NCI-H187 treated with DMSO at 0.1 percent for 48 hours (cell line): ENCODE measurements at places on chromosomes 12 and 14.

DNA sequence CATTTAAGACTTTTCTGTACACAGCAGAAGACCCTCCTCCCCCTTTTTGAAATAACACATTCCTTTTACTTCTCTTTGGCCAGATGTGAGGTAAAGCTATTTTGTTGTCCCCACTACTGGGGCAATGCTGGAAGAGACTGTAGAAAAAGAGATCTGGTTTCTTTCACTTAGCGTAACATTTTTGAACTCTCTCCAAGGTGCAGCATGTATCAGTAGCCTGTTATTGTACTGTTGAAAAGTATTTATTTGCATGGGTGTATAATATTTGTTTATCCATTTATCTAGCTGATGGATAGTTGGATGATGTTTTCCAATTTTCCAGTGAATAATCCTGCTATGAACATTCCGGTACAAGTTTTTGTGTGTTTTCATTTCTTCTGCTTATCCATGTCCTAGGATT is 335.2 kb downstream of the SOX5 start:
- DNase-seq = no peak

DNA sequence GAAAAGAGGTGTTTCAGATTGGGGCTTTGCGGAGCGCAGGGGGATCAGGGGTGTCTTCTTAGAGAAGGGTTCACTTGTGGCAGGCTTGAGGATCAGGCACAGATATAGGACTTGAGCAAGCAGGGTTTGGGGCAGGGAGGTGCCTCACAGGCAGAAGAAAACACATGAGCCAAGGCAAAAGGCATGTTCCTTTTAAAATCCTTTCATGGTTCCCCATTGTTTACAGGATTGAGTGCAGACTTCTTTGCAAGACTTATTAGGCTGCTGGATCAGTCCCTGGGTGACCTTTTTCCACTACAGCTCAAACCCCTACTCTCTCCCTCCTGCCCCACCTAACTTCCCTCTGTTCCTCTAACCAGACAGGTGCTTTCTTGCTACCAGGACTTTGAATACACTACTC is 19.7 kb downstream of the HSPB8 start:
- no peak for DNase-seq

DNA sequence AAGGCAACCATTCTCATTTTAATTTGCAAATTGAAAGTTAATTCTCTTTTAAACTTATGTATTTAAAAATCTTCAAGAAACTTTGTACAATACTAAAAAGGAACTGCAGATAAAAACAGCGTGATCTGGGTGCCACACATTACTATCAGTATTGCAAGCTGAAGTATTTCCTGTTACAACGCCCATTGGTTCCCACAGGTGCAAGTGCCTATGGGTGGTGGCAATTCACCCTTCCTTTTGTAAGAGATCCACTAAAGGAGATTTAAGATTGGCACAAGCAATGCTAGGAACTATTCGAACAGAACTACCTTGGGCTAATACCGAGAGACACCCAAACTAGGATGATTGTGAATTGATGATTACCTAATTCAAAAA is 13.2 kb downstream of the TAOK3 start:
- no peak for DNase-seq

GRCh38 chr12:12086973-12087692 is 16.4 kb downstream of the BCL2L14 start:
- DNase-seq = no peak

DNA sequence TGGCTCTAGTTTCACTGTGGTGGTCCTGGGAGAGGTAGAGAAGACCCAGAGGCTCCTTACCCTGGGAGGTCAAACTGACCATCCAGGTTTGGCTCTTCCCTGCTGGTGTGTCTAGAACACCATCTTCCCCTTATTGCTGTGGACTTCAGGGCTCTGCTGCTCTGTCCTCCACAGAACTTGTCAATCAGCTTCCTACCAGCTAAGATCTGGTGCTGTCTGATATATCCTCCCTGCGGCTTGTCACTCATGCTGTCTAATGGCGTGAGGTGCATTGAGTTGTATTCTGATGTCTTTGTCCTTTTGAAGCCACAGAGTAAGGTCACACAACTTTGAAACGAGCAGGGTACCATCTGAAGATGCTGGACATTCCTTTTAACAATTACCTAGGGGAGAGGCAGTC is 7.2 kb upstream of the C1RL start:
- DNase-seq = no peak

DNA sequence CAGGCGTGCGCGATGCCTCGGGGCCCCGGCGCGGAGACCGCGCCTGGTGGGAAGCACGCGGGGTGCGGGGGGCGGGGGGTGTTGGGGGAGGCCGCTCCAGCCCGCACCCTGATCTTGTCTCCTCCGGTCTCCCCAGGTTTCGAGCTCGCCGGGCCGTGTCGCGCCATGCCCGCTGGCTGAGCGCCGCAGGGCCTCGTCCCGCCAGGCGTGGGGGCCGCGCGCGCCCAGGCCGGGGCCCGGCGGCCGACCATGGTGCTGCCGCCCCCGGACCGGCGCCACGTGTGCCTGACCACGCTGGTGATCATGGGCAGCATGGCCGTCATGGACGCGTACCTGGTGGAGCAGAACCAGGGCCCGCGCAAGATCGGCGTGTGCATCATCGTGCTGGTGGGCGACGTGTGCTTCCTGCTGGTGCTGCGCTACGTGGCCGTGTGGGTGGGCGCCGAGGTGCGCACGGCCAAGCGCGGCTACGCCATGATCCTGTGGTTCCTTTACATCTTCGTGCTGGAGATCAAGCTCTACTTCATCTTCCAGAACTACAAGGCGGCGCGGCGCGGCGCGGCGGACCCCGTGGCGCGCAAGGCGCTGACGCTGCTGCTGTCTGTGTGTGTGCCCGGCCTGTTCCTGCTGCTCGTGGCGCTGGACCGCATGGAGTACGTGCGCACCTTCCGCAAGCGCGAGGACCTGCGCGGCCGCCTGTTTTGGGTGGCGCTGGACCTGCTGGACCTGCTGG is 2.4 kb downstream of the TMEM121 start:
- no peak for DNase-seq

DNA sequence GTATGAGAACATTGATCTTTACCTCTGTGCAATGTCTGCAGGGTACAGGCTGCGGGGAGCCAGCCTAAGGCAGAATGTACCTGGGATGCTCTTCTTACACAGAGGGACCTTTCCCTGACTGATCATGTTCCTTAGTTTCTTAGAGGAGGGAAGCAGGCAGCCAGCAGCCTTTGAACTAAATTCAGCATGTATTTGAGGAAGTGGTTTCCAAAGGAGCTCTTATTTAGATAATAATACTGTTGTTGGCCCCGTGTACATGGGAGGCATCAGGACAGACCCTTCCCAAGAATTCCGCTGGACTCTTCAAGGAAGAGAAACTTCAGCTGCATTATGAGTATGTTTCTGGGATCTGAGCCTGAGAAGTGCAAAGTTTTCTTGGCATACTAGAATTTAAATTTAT is 98.8 kb downstream of the CCDC92 start:
- DNase-seq = no peak
